ENCODE measurements at places on chromosomes 3 and 15.

DNA sequence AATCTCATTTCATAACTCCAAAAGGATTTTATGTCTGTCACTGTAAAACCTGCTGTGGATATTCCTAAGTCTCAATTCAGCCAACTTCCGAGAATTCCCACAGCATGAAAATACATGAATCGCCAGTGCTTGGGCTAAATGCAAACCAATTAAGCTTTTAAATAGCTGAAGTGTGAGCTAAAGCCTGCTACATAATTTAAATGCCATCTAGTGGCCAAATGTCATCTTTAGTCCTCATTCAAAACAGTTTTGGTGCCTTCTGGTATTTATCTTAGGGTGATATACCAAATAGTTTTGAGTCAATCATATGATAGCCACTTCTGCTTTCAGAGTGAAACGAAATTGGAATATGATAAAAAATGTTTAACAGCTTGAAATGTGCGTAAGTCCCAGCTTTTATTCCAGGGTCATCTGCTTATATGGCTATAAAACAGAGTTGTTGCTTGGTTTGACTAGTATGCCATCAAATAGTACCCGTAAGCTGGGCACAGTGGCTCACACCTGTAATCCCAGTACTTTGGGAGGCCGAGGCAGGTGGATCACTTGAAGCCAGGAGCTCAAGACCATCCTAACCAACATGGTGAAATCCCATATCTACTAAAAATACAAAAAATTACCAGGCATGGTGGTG is 41.8 kb upstream of the CCNL1 start:
- no peak for DNase-seq

DNA sequence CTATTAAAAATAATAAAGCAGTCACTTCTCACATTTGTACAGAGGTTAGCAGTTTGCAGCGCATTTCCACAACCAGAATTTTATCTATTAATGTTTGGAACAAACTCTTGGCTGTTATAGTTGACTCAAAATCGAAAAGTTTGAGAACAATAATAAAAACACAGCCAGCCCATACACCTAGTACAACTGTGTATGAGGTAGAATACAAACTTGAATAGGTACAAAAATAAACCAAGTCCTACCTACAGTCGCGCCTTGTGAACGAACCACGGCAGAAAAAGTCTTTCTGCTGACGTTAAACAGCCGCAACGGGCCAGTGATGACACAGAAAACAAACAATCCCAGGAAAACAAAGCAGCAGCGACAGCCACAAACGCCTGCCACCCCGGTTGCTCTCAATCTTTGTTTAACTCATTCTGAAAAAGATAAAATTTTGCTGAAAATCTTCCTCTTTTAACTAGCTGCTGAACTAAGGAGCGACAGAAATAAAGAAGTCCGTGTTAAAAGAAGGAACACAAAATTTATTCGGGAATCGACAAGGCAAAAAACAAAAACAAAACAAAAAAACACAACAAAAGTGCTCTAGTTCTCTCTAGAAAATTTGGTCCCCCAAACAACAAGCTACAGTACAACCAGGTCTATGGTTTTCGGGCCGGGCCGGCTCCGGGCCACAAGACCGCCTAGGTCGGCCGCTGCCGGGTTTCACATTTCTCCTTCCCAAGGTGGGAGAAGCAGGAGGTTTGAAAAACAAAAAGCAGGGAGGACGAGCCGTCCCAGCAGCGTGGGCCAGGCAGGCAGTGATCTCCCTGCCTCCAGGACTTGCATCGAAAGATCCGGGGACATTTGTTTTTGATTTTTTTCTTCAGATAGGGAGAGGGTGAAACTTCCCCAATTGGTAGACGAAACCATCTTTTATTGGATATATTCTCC is 2.9 kb downstream of the FOXL2 start:
- no peak for DNase-seq

GRCh38 chr3:133459400-133459799 is 59.5 kb downstream of the BFSP2 start:
- no peak for DNase-seq

DNA sequence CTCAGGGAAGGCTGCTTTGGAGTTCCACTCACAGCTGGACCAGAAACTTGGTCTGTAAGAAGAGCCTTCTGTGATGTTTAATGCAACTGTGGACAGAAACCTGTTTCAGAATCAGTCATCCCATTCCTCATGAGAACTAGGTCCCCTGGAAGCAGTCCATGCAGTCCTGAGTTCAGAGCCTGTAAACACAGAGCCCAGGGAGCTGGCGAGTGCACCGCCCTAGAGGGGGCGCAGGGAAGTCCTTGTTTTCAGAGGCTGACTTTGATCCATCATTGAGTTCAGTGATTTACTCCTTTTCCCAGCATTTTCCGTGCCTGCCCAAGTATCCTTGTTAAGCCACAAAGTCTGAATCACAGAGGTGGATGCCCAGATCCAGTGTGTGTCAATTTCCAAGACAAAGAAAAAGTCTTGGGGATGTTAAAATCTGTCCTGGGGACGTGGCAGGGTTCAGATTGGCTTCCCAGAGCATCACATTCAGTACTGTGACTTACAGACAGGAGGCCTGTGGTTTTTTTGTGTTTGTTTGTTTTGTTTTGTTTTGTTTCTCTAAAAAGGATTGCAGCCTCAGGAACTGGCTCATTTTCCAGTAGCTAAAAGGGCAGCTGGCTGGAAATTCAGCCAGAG is 9.8 kb upstream of the TXNRD3 start:
- no peak for DNase-seq

DNA sequence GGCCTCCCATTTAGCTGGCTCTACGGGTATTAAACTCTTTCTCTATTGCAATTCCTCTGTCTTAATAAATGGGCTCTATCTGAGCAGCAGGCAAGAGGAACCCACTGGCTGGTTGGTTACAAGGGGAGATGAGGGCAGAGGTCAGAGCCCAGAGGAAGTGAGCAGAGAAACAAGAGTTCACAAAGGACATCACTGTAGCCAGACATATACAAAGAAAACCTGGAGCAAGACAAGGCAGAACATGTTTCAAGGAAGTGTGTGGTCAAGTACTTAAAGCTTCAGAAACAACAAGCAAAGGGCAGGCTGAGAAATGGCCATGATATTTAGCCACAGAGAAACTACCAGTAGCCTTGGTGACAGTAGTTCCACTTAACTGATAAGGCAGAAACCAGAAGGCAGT is 24.3 kb downstream of the SUSD5 start:
- no peak for DNase-seq

DNA sequence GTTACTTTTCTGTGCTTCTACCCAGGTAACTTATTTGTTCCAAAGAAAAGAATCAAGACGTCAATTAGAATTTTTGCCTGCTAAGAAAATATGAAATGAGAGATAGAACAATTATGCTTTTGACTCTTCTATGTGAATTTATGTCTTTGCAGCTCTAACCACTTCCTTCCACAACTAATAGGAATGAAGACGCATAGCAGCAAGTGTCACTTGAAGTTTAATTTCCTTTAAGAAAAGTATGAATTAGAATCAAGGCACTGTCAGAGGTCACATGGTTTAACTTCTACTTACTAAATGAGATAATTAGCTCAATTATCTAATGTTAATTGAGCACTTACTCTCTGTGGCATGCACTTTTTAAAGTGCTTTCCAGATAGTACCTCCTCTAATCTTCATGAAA is 3.3 kb downstream of the WDR49 start:
- DNase-seq = no peak
